Ovary (tissue), 10 donors: ENCODE measurements at places on chromosomes 7 and 10.
A peak's percentile ranks its signal among the peaks of the same experiment; 100 is the strongest.

DNA sequence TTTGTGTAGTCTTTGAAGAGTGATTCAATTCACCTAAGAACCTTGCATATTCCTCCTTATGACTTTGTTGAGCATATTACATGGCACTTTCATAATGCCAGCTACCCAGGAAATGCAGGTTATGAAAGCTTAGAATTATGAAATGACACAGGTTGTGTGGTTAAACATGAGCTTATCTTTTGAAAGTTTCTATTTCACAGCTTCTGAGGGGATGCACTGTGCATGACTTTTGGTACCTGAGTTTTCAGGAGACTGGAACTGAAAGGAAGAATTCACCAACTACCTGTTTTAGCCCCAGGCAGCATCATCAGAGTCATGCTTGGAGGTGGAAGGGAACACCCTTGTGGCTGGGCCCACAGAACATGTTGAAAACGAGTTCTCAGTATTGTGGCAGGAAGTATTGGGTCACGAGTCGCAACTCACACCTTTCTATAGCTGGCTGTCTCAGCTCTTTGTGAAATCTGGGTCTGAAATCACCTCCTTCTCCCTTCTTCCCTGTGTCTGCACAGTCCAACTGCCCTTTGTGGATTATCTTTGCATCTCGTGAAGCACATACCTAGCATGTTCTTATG lies 228.2 kb downstream of the PTEN start:
- H3K27me3 ChIP-seq: no peaks in the 10 kb centered on the region
- no peaks in the 10 kb centered on the region for H3K36me3 ChIP-seq
- H3K27ac ChIP-seq: no peak overlapping the region
- no peak for DNase-seq
- no peak overlapping the region for H3K4me3 ChIP-seq
- peaks cover 3% of the 10 kb centered on the region for H3K4me1 ChIP-seq

GRCh38 chr7:101165075-101165957 lies at the start of gene VGF:
VGF (minus strand) TSS chr7:101165569; CDS start chr7:101164843, 726 bp downstream.
- DNase-seq: peak; percentile 82
- H3K27me3 ChIP-seq: peaks cover 2% of the 10 kb centered on the region
- H3K4me1 ChIP-seq: peaks cover 15% of the 10 kb centered on the region
- H3K27ac ChIP-seq: no peak within 1 kb of the TSS
- no peaks in the 10 kb centered on the region for H3K36me3 ChIP-seq
- H3K4me3 ChIP-seq: no peak within 1 kb of the TSS

DNA sequence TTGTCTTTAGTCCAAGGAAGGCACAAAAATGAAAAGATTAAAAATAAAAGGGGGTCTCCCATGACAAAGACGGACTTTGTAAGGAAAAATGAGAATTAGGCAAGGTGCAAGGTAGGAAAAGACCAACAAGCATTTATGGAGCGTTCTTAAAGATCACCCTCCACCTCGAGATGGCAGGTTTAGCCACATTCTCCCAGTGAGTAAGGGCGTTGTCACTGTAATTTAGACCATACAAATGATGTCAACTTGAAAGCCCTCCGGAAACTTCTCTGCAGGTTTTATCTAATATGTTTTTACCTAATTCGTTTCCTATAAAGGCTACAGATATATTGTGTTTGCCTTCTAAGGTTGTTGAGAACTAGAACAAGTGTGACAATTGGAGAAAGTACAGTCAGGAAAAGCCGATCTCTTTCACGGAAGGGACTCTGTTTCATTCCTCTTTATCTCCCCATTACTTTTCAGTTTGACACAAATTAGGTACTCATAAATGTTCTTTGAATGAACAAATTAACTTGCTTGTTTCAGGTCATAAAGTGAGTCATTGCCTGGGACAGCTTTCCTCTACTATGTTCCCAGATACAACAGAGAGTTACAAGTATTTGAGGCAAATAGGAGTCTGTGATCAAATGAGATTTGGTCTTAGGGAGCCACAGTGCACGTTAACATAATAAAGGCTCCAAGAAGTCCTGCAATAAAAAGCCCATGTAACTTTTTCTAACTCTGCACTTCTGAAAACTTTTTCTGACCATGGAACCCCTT lies 102.6 kb upstream of the HABP2 start:
- no peak for DNase-seq
- H3K27me3 ChIP-seq: no peaks in the 10 kb centered on the region
- H3K4me3 ChIP-seq: no peak overlapping the region
- H3K36me3 ChIP-seq: no peaks in the 10 kb centered on the region
- H3K27ac ChIP-seq: no peak overlapping the region

DNA sequence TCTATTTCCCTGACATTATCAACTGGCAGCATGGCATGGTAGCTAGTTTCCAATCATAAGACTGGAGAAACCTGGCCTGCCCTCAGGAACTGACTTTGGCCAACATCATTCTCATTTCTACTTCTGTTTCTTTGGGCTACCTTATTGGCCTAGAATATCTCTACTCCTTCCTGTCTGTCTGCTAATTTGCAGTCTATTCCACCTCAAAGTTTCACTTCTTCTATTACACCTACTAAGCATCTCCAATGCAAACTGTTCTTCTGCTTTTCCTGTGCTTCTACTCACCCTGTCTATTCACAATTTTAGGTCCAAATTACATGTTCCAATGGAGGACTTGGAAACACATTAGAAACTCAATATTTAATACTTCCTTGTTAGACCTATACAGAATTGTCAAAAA lies 65.6 kb downstream of the ZNF503 start:
- no peak overlapping the region for H3K4me3 ChIP-seq
- H3K4me1 ChIP-seq: no peaks in the 10 kb centered on the region
- DNase-seq: no peak
- no peaks in the 10 kb centered on the region for H3K27me3 ChIP-seq
- no peak overlapping the region for H3K27ac ChIP-seq
